ENCODE measurements at places on chromosomes 11 and 22. TPM values are rescaled to one million over a fixed set of nuclear protein-coding genes. Genes with fewer than 3 reads are reported as not detected.

Gene FXYD2
- 1.3 TPM for total RNA-seq

DNA sequence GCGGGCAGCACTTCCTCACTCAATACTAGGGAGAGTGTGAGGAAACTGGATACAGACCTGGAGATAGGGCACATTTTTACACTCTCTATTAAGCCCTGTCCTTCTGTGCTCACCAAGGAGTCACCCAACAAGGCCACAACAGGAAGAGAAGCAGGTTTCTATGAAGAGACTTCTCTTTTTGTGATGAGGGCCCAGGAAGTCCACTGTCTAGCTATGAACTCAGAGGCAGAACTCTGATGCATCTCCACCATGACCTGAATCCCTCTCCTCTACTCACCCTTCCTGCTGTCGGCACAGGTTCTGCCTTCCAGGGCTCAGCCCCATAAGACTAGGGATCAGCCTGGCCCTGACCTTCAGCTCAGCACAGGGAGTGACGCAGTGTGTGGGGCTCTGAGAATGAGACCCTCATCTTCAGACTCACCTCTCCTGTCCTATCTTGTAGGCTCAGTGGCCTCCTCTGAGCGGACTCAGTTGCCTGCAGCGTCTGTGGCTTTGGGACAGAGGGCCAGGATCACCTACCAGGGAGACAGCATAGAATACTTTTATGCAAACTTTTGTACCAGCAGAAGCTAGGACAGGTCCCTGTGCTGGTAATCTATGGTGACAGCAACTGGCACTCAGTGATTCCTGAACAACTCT, 49.3 kb upstream of the IGLL5 start:
- DNase-seq = no peak

Gene FREY1
- 3.1 TPM for total RNA-seq

DNA sequence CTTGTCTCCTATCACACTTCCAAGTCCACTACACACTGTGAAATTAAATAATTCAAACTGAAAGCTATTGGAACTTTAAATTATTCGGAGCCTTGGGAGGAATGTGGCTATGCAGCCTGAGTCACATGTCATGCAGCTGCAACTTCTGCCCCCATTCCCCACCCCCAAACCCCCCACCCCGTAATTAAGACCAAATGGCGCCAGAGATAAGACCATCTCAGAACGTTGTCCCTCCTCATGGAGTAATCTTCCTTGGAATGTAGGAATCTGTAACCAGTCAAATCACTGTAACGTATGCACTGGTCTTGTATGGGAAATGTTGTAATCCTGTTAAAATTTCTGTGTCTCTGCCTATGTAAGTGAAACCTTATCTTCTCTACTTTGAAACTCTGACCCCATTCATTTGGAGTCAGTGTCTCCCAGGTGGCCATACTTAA, 37.0 kb downstream of the GAB2 start:
- DNase-seq = no peak

DNA sequence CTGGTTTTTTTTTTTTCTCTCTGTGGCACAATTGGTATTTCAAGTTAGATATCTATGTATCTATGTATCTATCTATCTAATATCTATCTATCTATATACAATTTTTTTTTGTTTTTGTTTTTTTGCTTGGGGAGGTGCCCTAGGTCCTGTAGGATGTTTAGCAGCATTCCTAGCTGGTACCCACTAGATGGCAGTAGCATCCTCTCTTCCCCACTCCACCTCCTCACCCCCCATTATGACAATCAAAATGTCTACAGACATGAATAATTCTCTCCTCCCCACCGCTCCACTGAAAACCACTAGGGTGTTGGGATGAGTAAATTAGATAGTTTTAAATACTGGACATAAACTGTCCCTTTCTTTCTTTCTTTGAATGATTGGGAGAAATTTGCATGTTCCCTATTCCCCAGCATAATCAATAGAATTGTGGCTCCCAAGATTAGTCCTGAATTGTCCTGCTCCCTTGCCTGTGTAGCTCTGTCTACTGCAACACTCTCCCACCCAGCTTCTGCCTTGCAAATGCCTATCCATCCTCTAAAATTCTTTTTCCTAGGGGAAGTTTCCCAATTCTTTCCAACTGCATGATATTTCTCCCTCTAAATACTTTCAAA, 1152.4 kb downstream of the LRRC4C start:
- DNase-seq = no peak

- DNase-seq = no peak
These were observed 4.3 kb downstream of the SMARCB1 start for GRCh38 chr22:23790819-23791737.

- no peak for DNase-seq
These were observed 1.1 kb upstream of the EMID1 start for GRCh38 chr22:29204455-29205183.

GRCh38 chr11:43916621-43917020, 25.8 kb upstream of the C11orf96 start:
- DNase-seq = no peak

Gene MOGAT2
- not detected for total RNA-seq

DNA sequence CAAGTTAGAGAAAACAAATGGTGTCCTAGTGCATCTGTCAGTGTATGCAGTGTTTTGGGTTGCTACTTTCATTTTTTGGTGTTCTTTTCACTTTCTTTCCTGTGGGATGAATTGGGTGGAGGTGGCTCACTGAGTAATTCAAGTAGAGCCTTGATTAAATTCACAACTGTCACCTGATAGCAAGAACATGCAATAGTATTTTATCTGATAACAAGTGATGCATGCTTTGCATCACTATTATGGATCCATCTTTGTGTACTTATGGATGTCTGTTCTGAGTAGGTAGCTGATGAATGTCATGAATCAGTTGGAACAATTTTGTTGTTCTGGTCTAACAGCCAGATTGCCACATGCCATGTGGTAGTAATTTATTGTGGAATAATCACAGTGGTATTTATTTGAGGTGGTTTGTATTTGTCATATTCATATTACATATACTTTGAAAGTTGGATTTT, 87.5 kb downstream of the DDX10 start:
- DNase-seq = no peak

DNA sequence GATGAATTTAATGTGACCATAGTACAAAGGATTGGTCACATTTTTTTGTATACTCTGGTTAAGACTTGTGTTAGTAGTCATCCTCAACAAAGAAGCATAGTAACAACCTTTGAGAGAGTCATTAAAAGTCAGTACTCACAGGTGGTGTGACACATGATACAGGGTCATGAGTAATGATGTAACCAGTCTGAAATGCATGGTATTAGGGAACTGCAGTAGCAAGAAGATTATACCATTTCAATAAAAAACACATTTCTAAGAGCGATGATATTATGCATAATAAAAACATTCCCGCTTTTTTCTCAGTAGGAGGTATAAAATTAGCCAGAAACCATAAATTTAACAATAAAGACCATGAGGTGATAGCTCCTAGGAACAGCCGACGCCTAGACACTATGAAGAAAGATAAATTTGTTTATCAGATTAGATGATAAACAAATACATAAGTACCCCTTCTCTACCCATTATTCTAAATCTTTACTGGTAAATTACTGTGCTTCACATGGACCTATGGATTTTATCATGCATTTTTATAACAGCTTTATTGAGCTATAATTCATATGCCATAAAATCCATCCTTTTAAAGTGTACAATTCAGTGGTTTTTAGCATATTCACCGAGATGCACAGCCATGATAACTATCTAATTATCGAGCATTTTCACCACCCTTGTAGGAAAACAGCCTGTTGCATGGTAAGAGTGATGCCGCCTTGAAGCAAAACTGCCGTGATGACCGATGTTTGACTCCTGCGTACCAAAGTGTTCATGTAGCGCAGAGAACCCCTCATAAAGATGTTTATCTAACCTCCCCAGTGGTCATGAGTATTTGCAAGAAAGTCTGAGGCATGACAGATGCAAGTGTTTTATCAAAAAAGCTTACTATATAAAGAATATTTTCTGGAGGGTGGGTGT, 41.8 kb downstream of the TMPRSS5 start:
- no peak for DNase-seq

Gene TBX1
- not detected for total RNA-seq

DNA sequence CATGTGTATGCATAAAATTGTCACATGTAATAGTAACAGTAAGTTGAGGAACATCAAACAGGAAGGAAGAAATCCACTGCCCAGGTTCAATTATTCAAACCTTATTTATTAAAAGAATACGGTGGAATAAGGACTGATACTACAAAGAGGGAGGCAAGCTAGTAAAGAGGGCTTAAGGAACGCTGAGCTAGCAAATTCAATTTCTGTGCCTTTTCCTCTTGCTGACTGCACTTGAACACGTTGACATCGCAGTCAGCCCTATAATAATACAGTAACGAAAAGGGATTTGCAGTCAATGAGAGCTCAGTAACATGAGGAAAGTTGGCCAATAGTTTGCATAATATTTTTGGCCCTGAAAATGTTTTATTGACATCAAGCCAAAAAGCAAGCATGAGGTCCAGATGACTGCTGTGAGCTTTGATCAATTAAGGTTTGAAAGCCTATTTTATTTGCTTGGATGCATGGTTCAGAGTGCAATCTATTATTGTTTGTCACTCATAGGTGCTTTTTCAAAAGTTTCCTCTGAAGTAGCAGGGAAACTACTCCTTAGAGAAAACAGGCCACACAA, 861.8 kb downstream of the LRRC4C start:
- no peak for DNase-seq

GRCh38 chr11:100563541-100564280, 123.4 kb upstream of the ARHGAP42 start:
- no peak for DNase-seq

DNA sequence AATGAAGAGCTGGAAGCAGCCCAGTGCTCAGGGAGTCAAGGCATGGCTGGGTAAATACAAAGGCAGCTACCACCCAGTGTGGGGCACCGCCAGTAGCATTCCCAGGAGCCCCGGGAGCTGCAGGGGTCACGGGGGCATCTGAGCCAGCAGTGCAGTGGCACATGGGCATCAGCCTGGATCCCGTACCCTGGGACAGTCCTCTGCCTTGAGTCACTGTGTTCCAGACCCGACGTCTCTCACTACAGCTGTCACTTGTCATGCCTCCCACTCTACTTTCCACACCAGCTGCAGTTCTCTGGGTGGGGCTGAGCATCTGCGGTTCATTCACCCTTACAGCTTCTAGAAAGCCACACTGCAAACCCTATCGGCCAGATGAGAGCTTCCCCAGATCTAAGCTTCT, 29.6 kb downstream of the DHCR7 start:
- no peak for DNase-seq

DNA sequence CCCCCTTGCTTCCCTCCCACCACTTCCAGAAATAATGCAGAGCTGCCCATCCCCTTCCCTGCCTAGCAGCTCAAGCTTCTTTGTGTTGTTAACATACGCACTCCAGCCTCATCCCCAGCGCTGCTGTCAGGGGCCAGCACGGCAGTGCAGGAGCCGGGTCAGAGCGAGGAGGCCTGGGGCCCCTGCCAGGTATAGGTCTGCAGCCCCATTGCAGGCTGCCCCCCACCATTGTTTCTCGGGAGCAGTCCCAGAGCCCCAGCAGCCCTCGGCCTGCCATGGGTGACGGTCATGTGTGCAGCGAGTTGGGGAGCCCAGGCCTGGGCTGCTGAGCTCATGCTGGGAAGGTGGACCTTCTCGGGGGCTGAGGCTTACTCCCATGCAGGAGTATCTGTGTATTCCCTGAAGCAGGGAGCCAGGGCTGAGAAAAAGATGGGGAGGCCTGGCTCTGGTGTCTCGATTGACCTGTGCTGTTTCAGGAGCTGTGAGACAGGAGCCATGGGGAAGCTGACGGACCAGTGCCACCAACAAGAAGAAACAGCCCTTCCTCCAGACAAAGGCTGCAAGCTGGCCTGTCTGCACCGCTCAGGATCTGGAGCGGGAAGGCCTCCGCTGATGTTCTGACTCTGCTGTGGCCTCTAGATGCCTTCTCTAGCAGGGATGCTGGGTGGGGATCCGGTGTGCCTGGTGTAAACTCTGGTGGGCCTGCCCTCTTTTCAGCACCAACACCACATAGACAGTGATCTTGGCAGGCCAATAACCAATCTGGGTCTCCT, 220.5 kb upstream of the B3GAT1 start:
- DNase-seq = no peak

GRCh38 chr11:107567739-107568335, 2.3 kb upstream of the ALKBH8 start:
- no peak for DNase-seq

GRCh38 chr11:76678321-76678720, 7.8 kb upstream of the LRRC32 start:
- DNase-seq = no peak

DNA sequence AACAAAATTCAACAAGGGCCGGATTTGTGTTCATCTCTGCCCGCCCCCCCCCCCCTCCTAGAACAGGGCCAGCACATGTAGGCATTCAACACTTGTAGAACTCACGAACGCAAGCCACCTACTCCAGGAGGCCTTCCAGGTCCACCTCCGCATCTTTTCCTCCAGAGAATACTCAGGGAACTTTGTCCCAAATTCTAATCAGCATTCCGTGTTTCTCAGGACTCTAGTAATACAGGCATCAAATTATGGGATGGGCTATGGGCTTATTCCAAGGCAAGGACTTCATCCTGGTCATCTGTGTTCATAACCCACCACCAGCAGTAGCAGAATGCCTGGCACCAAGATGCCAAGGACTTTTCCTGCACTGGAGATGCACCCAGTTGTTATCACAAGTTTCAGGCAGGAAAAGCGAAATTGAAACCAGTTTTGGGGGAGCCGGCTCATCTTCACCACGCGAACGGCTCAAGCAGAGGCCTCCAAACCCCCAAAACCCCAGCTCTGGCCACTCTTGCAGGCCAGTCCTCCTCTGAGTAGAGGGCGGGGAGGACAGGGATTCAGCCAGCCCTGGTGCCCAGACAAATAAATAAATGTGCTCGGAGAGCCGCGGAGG, 462 bp downstream of the UBE2L6 start:
- DNase-seq = peak; percentile 7

Gene C11orf24
- total RNA-seq = 10.5 TPM

DNA sequence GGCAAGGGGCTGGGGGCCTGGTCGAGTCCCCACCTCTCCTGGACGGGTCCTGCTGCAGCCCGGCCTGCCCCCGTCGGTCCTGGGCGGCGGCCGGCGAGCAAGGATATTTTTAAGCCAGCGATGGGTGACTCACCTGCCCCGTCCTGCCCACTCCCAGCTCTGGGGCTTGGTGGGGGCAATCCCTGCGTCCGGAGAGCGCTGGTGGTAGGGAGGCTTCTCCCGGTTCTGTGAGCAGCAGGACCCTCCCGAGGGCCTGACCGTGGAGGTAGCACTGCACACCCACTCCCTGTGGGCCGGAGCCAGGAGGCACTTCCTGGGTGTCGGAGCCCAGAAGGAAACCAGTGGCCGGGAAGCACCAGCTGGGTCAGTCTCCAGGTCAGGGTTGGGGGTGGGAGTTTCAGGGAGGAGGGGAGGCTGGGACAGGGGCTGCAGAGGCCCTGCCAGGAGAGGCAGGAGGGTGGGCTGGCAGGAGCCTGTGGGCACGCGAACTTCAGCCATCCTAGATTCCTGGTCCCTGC, 467 bp downstream of the EPS8L2 start:
- DNase-seq = no peak

- DNase-seq = no peak
These were observed 32.7 kb downstream of the ARHGAP42 start for GRCh38 chr11:100719809-100720221.

Data from T-helper 17 cell (primary cell).